Natural killer cell (primary cell): ENCODE measurements at places on chromosomes 13 and 19. TPM values are rescaled to one million over a fixed set of nuclear protein-coding genes. Genes with fewer than 3 reads are reported as not detected.

DNA sequence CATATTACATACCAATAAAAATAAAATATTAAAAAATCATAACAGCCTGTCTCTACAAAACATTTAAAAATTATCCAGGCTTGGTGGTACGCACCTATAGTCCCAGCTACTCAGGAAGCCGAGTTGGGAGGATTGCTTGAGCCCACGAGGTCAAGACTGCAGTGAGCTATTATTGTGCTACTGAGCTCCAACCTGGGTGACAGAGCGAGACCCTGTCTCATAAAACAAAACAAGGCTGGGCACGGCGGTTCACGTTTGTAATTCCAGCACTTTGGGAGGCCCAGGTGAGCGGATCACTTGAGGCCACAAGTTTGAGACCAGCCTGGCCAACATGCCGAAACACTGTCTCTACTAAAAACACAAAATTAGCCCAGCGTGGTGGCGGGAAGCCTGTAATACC lies 52.2 kb upstream of the LSM14A start:
- DNase-seq = no peak

- DNase-seq = no peak
These were observed 38.7 kb upstream of the ARHGEF7 start for GRCh38 chr13:111076155-111077013.

DNA sequence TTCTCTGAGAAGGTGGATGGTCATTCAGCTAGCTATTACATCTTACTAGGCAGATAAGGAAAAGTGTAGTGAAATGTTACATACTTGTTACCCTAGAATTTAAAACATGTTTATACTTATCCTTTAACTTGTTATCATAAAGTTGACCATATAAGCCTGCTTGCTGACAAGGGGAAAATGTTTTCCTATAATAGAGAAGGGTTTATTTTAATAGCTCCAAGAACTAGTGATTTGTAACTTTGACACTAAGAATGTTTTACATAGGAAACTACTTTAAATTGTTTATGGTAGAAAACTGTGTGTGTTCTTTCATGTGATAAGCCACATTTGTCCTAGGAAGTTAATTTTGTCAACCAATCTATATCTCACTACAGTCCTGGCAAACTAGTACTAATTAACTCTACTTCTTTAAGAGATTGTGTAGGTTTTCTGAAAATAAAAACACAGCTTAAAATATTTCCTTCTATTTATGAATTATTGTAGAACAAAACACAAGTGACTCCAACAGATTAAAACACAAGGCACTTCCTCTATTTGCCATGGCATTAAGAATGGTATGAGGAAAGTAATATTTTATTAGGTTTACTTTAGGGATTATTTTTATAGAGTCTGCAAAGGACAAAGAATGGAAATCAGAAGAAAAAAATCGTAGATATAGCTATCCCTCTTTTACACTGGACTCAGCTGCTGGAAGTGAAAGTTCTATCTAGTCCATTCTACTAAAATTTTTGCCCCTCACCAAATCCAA lies 233.3 kb upstream of the NBEA start:
- no peak for DNase-seq

GRCh38 chr19:45275370-45275971 lies 24.4 kb downstream of the MARK4 start:
- DNase-seq = no peak

SNRPD2 gene
- 252 TPM for total RNA-seq

GRCh38 chr19:38411041-38411712 lies 8.3 kb downstream of the FAM98C start:
- no peak for DNase-seq

ZNF653 gene
- 10.8 TPM for total RNA-seq

DNA sequence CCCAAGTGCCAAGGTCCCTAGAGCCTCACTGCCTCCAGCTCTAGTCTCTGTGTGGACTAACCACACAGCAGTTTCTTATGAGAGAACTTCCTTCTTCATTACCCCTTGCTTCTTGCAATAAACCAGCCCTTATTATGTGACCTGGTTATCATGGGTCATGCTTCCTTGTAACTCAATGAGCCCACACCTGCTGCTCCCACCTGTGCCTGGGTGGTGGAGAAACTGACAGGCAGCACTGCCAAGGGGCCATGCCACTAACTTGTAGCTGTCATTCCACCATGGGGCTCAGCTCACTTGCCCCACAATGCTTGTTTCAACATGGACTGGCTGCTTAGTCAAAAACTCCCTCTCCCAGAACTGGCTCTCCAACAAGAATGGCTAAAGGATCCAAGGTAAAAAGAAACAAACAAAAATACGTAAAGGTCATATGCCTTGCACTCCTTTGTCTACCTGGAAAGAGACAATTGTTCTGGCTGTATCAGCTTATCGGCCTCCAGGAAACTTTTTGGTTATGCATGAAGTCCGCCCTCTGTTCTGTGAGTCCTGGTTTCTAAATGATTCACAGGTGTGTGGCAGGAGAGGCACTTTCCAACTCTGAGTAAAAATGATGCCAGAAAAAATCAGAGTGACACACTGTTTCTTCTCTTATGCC lies 446.4 kb downstream of the COG6 start:
- no peak for DNase-seq

DNA sequence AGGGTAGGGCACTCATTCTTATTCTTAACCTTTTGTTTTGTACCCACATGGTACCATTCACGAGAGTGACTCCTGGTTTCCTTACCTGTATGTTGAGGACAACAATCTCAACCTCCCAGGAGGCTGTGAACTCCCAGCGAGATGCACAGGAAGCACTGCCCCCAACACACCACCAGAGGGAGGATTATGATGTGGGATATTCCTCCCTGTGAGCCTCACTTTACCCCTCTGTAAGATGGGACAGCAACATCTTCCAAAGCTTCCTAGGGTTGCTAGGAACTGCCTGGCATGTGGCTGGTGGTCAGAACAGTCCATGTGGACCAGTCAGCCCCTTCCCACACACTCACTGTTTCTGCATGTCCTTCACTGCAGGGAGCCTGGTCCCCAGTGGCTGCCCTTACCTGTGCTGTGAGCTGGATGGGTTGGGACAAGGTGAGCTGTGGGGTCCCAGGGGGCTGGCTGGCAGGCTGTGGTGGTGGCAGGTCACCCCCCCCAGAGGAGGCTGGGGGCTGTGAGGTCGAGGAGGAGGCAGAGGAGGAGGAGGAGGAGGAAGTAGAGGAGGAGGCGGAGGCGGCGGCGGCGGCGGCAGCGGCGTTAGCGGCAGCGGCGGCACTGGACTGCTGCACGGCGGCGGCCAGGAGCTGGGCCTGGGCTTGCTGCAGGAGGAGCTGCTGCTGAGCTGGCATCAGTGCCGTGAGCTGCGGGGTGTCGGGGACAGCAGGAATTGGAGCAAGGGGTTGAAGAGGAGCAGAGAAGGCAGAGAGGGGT lies 15.8 kb downstream of the POU2F2 start:
- DNase-seq = no peak

TMEM255B gene
- 3.0 TPM for total RNA-seq

CGB8 gene
- total RNA-seq = not detected

GRCh38 chr13:111315347-111315995 lies 5.0 kb upstream of the TEX29 start:
- DNase-seq = no peak

POU4F1 gene
- total RNA-seq = not detected

ZNF682 gene
- total RNA-seq = 13.4 TPM

SIGLECL1 gene
- not detected for total RNA-seq

DNA sequence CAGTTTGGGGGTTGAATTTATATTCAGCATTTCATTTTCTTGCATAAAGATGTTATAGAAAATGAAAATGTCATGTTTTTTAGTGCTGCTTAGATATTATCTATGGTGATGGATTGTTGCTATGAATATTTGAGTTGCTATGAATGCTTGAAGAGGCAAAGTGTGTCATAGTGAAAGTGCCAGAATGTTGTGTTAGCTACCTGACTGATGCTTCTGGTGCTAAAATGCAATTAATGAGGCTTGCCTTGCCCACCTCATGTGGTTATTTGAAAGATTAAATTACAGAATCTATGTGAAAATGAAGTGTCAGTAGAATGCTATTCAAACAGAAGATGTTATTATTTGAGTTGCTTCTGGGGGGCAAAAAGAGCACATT lies 62.7 kb upstream of the MYCBP2 start:
- no peak for DNase-seq

DNA sequence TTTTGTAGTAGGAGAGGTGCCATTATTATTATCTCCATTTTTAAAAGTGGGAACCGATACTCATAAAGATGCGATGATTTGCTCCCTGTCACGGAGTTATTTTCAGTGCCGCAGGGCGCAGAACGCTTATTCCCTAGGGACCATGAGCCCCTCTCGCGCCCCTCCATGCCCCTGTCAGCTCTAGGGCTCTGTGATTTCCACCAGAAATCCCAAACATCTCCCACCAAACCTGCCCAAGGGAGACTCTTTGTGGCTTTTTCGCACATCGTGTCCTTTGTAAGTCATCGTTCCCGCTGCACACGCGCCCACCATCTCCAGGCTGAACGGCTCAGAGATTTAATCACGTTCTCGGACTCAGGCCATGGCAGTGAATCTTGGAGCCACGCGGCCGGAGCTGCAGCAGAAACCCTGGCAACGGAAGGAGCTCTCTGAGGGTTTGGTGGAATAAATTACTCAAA lies 105.1 kb downstream of the DNAJC15 start:
- no peak for DNase-seq

FXYD5 gene
- 226 TPM for total RNA-seq

ZNF428 gene
- total RNA-seq = 37.6 TPM

KLK11 gene
- total RNA-seq = not detected

COMP gene
- total RNA-seq = not detected

DNA sequence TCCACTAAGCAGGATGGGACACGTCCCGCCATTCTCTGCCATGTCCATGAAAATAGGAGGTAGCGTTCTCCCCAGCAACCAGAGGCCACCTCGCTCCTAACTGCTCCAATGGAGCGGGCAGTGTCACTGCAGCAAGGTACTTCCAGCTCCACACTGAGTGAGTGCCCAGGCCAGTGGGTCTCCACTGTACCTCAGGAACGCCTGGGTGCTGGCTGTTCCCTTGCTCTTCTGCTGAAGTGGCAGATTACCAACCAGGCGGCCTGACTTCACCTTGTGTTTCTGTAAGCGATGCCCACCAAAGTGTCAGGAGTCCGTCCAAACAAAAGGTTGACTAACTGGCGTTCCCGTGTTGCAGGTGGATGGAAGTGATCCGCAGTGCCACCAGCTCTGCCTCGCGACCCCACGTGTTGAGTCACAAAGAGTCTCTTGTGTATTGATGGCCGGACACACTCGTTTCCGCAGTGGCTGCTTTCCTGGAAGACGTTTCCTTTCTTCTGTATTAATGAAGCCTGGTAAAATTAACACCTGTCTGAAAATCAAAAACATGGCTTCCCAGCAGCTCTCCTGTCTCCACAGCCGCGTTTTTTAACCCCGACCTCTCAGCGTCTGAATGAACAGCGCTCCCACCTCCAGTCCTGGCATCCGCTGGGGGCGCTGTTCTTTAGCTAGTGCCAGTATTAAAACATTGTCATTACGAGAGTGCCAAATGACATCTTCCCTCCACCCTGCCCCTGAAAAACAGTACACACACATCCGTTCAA lies 128.8 kb downstream of the STK24 start:
- no peak for DNase-seq

DNA sequence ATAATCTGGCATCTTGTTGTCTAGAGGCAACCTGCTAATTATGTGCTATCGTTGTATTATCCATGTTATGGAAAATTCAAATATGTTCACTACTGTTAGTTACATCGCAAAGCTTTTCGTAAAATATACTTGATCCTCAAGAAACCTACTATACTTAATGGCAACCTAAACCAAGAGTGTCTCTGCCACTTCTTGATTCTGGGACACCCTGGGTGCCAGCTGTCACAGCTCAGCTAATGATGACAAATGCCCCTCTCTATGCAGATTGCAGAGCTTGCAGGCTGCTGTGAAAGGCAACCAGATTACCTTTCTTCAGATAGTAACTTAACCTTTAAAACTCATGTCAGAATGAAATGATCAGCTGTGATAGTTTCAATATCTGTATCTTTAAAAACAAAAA lies 8.9 kb upstream of the MAB21L1 start:
- no peak for DNase-seq

CD70 gene
- total RNA-seq = 1.2 TPM

HMGB1 gene
- 449 TPM for total RNA-seq

LRRC4B gene
- not detected for total RNA-seq

DNA sequence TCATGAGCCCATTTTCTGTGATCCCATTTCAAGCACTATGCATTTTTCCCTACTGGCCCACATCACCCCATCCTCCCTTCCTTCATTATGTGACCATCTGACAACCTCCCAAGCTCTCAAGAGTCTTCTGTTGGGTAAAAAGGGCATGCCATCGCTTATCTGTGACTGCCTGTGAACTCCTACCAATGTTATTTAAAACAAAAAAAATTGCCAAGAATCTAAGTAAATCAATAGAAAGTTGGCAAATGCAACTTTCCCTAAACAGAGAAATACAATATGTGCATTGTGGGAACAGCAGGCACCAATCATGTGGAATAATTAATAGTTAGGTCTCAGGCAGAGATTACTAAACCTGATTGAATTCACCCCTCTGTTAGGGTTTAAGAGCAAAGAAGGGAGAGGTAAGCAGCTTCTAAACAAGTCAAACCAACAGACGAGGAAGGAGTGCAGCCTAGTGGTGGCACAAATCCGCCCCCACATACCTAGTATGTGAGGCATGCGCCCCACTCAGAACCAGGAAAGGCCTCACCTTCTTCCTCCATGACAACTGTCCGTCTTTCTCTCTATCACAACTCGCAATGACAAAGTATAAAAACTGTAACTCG lies 29.8 kb downstream of the DZIP1 start:
- DNase-seq = no peak

DNA sequence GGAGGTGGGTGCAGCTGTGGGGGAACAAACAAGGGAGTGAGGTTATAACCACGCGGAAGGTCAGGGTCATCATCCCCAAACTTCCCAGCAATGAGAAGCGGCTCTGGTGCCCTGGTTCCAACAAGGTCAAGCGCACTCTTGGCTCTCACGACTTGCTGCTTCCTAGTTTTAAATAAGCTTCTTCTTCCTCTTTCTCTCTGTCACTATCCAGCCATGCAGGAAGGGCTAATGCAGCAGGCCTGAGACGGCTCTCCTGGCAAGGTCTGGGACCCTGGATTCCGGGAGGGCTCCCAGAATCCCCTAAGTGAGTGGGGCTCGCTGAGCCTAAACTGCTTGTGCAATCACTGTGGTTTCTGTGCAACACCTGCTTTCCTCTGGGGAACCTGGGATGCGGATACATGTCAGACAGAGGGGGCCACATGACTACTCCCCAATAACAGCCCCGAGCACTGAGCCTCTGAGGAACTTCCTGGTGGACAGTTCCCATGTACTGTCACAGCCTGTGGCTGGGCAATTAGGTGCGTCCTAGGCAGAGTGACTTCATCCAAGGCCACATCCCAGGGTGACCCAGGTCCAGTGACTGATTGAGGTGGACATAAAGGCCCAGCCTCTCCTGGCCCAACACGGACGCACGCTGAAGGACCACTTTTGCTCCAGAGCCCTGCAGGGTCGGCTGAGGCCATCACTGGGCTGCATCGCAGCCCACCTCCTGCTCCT lies 24.2 kb downstream of the VRK3 start:
- no peak for DNase-seq

GRCh38 chr19:38039966-38040365 lies 133.0 kb downstream of the SIPA1L3 start:
- DNase-seq = no peak
